Ureter (tissue), 1 donor: ENCODE measurements at places on chromosomes 2 and 18. TPM values are rescaled to one million over a fixed set of nuclear protein-coding genes. Genes with fewer than 3 reads are reported as not detected.
A peak's percentile ranks its signal among the peaks of the same experiment; 100 is the strongest.

The CXCR4 gene
- total RNA-seq: 23.2 TPM

- DNase-seq: no peak
Measured at GRCh38 chr2:218691234-218691633, 19.3 kb downstream of the STK36 start.

The C2orf72 gene
- total RNA-seq: 1.0 TPM

- no peak for DNase-seq
Measured at GRCh38 chr2:203105996-203106395, 91.3 kb downstream of the NBEAL1 start.

The DRC1 gene
- total RNA-seq: not detected

The PDE11A gene
- 2.2 TPM for total RNA-seq

DNA sequence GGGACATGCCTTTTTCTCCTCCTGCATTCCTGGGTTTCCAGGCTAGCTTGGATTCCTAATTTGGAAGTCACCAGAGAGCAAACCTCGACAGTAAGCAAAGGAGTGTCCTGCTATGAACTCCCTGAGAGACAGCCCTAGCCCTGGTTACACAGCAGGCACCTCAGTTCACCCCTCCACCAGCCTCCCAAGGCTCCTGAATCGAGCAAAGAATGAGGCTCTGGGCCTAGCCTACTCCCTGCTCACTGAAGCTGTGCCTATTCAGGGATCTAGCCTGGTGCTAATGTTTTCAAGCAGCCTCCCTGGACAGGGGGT lies 66.7 kb upstream of the RMDN2 start:
- DNase-seq: peak; percentile 67

The SOX11 gene
- not detected for total RNA-seq

GRCh38 chr2:119028327-119029174 lies 86.6 kb downstream of the MARCO start:
- DNase-seq: no peak

DNA sequence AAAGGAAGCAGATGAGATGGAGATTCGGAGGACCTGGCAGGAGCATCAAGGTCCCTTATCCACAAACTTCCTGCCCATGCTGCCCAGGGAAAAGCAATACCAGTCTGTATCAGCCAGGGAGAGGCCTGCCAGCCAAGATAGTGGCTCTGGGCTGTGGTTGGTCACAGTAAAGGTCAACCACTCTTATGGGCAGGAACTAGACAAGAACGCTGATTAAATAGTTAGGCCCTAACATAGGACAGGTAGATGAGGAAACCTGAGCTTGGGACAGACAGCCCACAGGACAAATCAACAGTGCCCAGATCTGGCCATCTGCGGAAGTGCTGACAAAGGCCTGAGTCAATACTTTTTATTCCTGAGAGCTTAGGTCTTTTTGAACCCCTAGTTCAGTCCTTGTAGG lies 10.7 kb downstream of the PSTPIP2 start:
- peak; percentile 25 for DNase-seq

The CLASP1 gene
- total RNA-seq: 74.8 TPM

The DTNA gene
- total RNA-seq: 55.7 TPM

DNA sequence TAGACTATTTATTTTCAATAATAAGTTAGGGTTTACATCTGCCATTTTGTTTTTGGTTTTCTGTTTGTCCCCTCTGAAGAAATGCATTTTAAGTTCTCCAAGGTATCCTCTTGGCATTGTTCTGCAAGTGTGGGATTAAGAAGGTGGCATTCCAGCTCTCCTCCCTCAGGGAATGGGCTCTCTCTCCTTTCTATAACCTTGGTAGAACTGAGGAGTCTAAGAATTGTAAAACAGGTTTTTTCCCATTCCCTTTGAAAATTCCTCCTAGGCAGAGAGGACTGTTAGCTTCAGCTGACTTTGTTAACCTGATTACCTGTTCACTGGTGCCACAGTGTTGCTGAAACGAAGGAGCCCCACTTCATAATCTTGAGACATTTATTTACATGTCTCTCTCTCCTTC lies 26.1 kb upstream of the RAB1A start:
- DNase-seq: no peak

GRCh38 chr2:169110419-169110818 lies 41.1 kb downstream of the DHRS9 start:
- no peak for DNase-seq

The UGT1A4 gene
- 23.2 TPM for total RNA-seq

GRCh38 chr18:2441544-2441943 lies 129.8 kb downstream of the METTL4 start:
- DNase-seq: no peak

The ZNF804A gene
- 1.2 TPM for total RNA-seq

DNA sequence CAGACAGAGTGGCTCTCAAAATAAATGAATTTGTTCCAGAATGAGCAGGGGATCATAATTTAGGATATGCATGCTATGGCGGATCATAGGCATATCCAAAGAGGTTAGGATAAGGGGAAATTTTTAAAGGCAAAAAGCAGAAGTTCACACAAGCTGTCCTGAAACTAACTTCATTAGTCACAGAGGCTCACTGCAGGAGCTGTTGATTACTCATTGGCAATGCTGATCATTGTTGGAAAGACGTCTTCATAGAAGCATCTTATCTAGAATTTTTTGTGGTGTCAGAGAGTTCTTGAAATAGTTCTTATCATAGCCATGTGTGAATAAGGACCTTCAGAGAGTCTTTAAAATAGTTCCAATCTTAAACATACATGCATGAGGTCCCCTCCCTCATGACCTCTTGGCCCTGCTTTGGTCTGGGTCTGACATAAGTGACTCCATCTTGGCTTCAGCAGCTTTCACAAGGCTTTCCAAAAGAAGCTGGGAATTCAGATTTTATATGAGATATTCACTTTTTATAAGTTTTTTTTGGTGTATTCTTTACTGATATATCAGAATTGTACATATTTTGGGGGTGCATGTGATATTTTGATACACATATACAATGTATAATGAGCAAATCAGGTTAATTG lies 7.5 kb upstream of the CCDC195 start:
- DNase-seq: no peak

The MPP4 gene
- total RNA-seq: not detected

The TRIB2 gene
- total RNA-seq: 45.4 TPM

GRCh38 chr2:158823486-158824237 lies 28.5 kb downstream of the DAPL1 start:
- DNase-seq: no peak

GRCh38 chr2:235467588-235467987 lies 26.3 kb upstream of the AGAP1 start:
- DNase-seq: no peak

The FAM237A gene
- not detected for total RNA-seq

DNA sequence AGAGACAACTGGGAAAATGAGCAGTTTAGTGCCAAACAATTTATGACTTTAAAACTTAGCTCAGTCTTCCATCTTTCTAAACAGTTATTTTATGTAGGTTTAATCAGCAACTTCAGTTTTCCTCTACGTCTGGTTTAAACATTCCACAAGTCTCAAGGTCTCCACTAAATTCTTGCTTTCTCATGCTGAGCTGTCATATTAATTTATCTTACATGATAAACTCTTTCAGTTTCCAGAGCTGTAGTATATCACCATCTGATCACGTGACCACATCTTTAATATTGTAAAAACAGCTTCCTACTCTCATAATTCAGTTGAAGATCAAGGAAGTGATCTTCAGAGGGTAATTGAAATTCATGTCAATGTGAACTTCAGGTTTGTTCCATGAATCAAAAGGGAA lies 158.6 kb downstream of the ZNF804A start:
- no peak for DNase-seq

DNA sequence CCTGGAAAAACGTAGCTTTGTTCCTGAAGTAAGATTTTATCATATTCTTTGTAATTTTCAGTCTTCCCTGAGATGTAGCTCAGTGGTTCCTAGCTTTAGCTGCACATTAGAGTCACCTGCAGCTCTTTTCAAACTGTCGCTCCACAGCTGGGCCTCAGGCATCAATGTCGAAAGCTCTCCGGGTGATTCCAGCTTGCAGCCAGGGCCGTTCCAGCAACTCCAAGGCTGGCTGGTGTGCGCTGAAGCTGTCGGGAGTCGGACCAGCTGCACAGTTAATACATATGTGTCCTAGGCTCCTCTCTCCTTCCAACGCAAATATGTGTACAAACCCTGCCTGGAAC lies 609 bp upstream of the ZNF2 start:
- DNase-seq: no peak

The RBFA gene
- total RNA-seq: 35.7 TPM

- DNase-seq: no peak
Measured at GRCh38 chr2:64402876-64403275, 51.1 kb upstream of the LGALSL start.

DNA sequence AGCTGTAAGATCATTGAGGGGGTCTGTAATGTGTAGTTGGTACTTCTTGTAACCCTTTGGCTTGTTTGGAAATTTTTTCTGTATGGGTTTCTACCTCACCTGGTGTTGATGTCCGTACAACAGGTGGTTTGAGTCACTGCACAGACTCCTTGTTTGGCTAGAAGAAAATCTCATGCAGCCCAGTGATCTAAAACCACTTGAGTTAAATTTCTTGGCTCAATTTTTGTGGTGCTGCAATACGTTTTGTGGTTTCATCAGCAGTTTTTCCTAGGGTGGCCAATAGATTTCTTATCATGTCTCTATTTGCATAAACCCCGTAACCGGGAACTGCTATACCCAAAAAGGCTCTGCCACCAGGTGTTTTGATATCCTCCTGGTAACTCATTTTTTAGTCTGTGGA lies 43.4 kb downstream of the CERS6 start:
- DNase-seq: no peak

The LOXL3 gene
- total RNA-seq: 6.4 TPM

DNA sequence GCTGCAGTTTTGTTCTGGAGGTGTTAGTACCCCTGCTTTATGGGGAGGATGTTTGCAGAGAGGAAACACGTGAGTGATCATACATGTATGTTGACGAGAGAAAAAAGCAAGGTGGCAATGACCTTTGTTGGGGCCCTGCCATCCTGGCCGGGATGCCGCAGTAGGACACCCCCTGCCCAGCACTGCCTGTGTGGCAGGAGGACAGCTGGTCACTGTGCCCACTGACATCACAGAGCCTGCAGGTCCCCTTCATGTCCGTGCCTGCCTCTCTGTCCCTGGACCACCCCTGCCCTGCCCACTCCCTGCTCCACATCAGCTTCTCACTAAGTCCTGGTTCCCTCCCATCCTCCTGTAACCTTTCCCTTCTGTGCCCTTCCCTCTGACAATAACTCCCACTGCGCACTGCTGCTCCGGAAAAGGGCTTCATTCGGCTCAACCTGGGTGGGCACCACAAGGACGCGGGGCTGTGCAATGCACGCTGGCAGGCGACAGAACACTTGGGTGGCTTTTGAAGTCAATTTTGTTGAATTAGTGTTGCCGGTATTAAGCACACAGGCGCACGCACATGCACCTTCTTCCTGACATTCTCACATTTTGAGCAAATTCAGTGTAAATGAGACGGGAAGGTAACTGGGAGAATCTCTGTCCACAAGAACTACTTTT lies 51.5 kb upstream of the TWIST2 start:
- DNase-seq: no peak

The RAX gene
- total RNA-seq: not detected

The RAB6C gene
- total RNA-seq: 0.34 TPM

- DNase-seq: no peak
Measured at GRCh38 chr2:151664520-151664919, 69.8 kb downstream of the NEB start.

GRCh38 chr2:122780251-122780650 lies 1024.8 kb downstream of the TSN start:
- DNase-seq: no peak

The LYG2 gene
- not detected for total RNA-seq

DNA sequence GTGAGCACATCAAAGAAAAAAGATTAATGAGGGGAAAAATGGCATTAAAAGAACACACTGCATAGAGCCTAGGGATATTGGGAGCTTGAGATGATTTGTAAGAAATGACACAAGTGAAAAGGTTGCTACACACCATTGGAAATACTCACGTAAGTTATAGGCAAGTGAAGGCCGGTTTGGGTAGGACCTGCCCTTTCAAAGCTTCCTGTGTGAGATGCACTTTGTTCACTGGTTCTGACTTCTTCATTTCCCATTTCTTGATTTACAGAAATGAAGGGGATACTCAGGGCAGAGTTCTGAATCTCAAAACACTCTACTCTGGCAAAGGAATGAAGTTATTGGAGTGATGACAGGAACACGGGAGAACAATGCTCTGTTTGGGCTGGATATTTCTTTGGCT lies at the start of gene IL18RAP:
Gene IL18RAP, plus strand, starts transcription at position 251 of the 400 bp plus-strand sequence. Its CDS starts 118 bp downstream, at position 369.
- no peak for DNase-seq

DNA sequence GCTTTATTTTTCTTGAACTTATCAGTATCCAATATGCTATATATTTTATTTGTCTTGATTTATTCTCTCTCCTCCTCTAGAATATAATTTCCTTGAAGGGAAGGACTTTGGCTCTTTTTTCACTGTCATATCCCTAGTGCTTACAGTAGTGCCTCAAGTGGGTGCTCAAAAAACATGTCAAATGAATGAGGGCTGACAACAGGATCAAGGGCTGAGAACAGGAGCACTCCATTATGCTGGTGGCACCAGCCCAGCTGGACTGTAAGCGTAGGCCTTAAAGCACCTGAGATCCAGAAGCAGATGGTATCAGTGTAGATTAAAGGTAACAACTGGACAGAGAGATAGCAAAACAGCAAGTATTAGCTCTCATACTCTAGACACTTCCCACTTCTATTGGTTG lies 46.3 kb downstream of the PMS1 start:
- DNase-seq: no peak

GRCh38 chr2:144288438-144288837 lies 231.5 kb downstream of the ZEB2 start:
- DNase-seq: no peak

DNA sequence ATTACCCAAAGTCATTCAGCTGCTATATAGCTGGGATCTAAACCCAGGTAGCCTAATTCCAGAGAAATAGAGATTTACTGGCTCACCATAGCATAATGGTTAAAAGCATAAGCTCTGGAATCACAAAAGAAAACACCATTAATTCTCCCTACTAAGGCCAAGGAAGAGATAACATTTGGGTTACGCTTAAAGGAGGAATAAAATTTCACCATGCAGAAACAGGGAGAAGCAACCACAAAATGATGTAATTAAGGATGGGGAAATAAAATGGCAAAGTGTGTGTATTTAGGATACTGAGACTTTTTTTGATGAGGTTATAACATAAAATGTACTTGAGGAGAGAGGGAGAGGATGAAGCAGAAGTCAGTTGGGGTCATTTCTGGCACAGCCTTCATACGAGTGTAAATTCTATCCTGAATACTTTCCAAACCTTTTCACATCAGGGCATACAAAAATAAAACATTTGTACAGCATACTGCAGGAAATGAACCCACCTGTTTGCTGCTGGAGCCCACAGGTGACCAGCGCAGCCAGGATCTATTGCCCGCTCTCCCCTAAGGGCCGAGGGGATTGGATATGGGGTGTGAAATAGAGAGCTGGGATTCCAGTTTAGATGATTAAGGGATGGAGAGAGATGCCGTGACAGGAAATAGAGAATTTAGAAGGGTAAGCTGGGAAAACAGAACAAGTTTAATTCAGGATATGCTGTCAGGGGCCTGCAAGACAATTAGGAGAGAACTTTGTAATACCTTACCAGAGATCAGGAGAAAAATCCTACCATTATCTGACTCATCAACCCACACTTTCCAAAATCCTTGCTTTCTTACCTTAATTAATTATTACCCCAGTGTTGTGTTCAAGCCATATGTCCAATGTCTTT lies 43.8 kb upstream of the SERTAD2 start:
- no peak for DNase-seq

The LONRF2 gene
- 3.6 TPM for total RNA-seq
